Right cardiac atrium (tissue), 5 donors: ENCODE measurements at places on chromosomes 5 and 9.
A peak's percentile ranks its signal among the peaks of the same experiment; 100 is the strongest.

DNA sequence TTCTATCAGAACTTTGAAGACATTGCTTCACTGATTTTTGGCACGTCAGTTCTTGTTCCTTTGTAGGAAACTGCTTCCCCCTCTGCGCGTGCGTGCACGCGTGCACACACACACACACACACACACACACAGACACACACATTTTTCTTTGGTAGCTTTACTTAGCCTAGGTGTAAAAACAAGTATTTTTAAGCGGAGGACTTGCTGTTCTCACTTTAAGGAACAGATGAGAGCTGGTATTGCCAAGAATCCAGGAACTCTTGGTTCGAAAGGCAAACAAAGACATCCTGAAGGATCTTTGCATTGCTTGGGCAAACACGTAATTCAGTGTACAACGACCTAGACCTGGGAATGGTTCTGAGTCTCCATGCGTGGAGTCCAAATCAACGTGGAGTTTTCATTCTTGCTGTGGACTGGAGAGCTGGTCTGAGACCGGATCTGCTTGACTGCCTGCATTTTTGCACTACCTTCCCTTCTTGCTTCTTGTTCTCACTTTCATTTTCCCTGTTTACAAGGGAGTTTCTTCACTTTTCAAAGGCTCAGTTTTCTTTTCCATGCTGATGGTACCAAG is 8.2 kb downstream of the TMEM268 start:
- peak; percentile 63 for DNase-seq

DNA sequence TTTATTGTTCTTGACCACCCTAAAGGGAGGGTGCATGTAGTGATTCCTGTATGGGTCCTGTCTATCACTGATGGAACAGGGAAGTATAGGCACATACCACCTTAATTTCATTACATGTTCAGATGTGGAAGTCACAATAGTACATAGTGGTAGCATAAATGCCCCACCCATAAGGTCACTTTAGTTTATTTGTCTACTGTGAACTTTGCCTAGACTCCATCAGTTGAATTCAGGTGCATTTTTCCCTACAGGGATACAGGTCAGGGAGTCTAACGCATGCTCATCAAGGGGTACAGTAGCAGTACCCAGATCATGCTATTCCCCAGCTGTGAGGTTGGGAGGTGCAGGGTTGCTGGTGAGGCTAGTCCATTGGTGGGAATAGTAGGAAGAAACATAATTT is 175.0 kb downstream of the MEF2C start:
- DNase-seq = no peak

GRCh38 chr5:79707535-79707934 is 17.9 kb downstream of the CMYA5 start:
- no peak for DNase-seq

- DNase-seq = no peak
Observed at GRCh38 chr5:42494414-42494813, 71.2 kb downstream of the GHR start.

DNA sequence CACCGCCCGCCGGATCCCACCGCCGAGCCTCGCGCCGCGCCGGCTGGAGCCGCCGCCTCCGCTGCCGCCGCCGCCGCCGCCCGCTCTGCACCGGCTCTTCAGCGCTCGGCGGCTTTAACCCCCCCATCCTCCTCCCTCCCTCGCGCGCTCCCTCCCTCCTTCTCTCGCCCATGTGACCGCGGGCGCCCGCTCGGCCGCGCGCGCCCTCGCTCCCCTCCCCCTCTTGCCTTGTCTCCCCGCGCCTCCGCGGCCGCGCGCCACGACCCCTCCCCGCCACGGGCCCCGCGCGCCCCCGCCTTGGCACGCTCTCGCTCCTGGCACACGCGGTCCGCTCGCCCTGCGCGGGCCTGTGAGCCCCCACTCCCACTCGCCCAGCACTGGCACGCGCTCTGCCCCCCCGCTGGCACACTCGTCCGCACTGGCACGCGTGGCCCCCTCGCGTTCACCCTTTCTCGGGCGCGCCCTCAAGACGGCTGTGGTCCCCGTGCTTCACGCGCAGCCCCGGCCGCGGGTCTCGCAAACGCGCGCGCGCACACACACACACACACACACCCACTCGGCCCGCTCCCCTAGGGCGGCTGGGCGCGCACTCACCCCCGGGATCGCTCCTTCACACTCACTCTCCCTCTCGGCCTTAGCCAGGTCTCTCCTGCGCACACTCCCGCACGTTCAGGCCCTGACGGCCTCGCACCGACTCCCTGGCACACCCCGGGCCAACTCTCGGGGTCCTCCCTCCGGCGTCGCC is at the start of gene CNTFR:
TSS of gene CNTFR (minus strand) at position 89 of the 745 bp plus-strand sequence. CDS start 20,743 bp downstream, outside the sequence.
- DNase-seq = peak; percentile 92

- no peak for DNase-seq
Observed at GRCh38 chr5:163682234-163682633, 176.8 kb downstream of the MAT2B start.

DNA sequence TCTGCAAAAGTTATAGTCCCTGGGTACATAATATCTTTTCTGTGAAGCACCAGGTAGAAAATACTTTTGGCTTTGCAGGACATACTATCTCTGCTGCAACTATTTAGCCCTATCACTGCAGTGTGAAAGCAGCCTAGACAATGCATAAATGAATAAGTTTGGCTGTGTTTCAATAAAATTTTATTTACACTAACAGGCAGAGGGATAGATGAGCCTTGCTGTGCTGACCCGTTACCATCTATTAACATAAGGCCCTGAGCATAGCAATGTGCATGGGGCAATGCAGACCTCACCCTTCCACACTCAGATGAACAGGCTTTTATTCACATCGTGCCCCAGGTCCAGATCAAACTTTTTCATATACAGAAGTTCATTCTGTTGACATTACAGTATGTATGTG is 27.8 kb downstream of the RASEF start:
- no peak for DNase-seq

- DNase-seq = no peak
Observed at GRCh38 chr5:60295423-60295822, 401.9 kb upstream of the PDE4D start.

DNA sequence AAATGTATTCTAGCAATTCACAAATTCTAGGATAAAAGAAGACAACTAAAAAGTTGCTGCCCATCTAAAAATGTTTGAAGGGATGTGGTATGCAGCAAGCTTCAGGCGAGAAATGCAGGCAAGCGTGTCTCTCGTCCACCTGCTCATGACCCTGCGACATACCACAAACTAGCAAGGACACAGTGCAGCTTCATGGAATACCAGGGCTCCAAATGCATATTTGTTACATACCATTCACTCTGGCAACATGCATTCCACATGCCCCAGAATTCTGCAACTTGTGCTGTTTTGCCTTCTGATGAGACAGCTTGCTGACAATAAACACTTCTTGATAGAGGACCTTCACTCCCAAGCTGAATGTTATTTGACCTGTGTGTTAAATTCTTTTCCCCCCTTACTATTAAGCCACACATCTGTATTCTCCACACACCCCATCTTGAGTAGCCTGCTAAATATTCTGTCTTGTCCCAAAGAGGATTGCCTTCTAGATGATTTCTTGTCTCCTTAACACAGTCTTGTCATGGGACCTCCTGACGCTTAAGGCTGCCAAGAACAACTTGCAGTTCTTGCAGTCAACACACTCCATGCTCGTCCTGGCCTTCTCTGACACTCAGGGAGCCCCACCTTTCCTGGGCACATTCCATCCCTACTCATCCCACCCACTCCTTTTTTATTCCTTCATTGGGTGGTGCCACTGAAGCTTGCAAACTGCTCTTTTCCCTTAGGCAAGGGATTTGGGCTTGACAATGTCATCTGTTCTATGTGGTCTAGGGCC is 340.5 kb downstream of the PIK3R1 start:
- no peak for DNase-seq

- DNase-seq = no peak
Observed at GRCh38 chr9:3903273-3903672, 377.5 kb upstream of the RFX3 start.

GRCh38 chr5:171825051-171825450 is 39.4 kb downstream of the SMIM23 start:
- DNase-seq = no peak

GRCh38 chr9:126119731-126120130 is 206.9 kb upstream of the MVB12B start:
- no peak for DNase-seq

DNA sequence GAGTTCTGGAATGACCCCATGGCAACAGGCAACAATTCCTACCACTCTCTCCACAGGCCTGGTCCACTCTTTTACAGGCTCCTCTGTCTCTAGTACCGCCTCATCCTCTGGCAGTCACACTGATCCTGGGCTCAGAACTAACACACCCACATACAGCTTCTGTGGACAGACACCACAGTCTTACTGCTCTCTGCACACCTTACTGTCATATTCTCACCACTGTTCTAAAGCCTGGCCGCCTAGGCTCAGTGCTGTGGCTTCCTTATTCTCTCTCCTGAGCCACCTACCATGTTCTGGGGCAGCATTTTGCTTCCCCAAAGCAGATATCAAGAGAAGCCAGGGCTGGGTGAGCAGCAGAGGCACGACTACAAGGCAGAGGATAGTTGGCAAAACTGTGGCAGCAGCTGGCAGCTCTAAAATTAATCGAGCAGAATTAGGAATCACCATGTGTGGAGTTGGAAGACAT is 14.8 kb downstream of the REEP5 start:
- DNase-seq = no peak

DNA sequence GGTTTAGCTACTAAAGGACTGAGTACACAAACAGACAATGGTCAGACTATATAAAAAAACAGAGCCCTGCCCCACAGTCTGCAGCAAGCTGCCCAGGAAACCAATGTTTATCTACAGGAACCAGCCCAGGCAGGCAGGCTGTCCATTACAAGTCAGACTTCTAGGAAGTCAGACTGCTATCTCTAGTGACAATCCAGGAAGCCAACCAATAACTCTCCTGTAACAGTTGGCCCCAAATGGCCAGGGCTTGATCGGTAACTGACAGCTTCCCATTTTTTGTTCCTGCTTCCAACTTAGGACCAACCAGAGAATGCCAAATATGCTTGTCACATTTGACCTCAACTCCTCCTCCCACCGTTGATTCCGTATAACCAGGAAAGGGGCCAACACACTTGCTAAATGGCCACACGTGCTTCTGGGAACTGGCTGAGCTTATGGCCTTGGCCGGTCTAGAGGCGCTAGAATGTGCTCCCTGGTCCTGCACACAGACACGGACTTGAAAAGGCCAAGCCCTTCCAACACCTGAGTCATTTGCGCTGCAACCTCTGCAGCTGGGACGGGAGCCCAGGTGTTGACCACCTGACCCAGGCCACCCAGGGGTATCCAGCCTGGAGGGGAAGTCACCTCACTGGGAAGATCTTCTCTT is 79.6 kb upstream of the CDK20 start:
- DNase-seq = no peak
